T-helper 1 cell (primary cell): ENCODE measurements at places on chromosomes 2 and 18.

- DNase-seq = no peak
Observed at GRCh38 chr2:138237667-138238384, 263.7 kb upstream of the SPOPL start.

DNA sequence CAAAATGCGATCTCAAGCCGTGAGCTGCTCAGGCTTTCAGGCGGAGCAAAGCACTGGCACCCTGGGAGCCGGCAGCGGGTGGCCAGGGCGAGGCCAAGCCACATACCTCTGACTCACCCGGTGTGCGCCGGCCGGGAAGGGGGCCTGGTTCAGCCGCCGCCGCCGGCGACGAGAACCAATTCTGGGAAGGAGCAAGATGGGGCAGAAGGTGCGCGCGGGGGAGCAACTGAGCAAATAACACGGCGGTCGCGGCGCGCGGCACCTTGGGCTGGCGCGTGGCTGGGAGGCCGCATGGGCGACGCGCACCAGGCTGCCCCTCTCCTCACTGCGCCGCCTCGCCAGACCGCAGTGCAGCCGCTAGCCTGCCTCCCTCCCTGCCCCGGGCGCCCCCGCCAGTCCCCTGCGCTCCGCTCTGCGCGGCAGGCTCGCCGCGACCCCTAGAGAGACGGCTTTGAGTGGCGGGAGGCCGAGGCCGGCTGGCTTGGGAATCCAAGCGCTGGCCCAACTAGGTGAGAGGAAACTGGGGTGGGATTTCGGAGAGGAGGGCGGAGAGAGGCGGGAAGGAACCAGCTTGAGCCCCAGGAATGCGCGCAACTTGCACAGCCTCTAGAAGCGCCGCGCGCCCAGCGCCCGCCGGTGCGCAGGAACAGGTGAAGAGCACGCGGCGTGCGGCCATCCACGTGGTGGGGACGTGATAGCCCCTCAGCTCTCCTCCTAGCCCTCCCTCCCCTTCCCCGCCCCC, 3.2 kb downstream of the NRP2 start:
- no peak for DNase-seq

DNA sequence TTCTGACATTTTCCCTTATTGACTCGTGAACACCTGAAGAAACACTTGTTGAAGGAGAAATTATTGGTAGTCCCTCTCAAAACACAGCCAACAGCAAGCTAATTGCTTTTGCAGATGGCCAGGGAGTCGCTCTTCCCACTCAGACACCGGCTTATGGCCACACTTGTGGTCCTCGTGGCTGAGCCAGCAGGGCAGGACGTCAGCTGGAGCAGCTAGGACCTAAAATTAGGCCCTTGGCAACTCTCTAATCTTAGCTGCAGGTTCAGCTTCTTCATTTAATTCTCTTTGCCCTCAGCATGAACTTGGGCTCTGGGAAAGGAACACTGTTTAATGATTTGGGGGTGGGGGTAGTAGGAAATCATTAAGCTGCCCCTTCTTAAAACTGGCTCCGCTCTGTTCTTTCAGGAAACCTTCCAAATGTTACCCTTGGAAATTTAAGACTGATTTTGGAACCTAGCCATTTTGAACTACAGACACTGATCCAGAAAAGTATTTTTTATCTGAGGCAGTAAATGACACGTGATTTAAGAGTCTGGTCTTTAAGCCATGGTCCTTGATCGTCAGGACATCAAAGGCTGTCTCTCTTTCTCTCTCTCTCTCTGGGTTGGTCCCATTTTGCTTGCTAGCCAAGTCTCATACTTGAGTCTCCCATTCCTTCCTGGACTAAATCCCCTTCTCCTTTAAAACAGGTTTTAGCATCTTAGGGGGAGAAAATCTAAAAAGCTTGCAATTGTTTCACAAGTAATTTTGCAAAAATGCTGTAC, 77.5 kb downstream of the CDK15 start:
- DNase-seq = no peak

- no peak for DNase-seq
Observed at GRCh38 chr18:26004832-26005231, 85.6 kb downstream of the SS18 start.

GRCh38 chr18:74683573-74683972, 85.9 kb downstream of the ZNF407 start:
- DNase-seq = no peak

GRCh38 chr18:42165922-42166513, 211.0 kb downstream of the PIK3C3 start:
- no peak for DNase-seq

- DNase-seq = no peak
Observed at GRCh38 chr2:113157118-113157896, 16.5 kb upstream of the PSD4 start.

GRCh38 chr2:144876013-144876412, 356.1 kb upstream of the ZEB2 start:
- DNase-seq = no peak

DNA sequence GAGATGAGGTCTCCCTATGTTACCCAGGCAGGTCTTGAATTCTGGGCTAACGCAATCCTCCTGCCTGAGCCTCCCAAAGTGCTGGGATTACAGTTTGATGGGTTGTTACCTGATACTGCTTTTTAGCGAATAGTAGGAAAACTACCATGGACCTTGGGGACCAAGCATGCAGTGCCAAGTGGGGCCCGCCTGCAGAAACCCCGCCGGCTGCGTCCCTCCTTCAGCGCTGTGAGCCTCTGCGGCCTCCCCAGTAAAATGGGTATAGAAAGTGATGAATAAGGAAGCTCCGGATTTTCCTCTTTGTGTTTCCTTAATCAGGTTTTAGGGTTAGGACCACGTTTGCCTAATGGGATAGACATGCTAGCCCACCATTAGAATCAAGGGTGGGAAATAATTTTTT, 30.4 kb downstream of the RAMP1 start:
- no peak for DNase-seq

GRCh38 chr18:59001721-59002120, 137.0 kb downstream of the ZNF532 start:
- DNase-seq = no peak
